ENCODE measurements at places on chromosomes 12 and 14.

DNA sequence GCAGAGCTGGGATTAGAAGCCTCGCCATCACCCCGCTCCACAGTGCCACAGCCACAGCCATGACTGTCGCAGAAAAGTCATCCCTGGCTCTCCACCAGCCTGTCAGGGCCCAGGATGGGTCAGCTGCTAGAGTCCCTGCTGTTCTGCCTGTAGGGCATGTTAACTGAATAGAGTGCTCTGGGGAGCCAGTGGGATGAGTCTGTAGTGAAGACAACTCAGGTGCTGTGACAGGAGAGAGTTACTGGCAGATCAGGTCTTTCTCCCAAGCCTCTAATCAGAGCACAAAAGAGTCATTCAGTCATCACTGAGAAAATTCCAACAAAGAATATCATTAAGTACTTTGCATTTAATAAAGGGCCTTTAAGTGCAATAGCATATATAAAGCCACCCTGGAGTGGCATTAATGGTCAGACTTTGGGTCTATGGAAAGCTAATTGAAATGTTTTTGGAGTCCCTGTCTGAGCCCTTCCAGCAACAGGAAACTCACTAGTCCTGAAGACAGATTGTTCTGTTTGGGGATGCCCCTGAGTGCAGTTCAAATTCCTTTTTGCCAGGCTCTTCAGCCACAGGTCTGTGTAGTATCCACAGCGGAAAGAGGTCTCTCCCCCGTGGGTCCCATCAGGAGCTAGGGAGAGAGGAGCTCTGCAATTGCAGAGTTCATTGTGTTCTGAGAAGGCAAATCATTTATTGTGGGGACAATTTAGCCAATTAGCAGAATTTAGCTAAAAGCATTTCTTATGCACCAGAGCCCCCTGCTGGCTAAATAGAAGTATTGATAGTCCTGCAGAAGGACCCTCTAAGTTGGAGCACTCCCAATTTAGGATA is 45.2 kb upstream of the C14orf132 start:
- DNase-seq, result peak; percentile 31

DNA sequence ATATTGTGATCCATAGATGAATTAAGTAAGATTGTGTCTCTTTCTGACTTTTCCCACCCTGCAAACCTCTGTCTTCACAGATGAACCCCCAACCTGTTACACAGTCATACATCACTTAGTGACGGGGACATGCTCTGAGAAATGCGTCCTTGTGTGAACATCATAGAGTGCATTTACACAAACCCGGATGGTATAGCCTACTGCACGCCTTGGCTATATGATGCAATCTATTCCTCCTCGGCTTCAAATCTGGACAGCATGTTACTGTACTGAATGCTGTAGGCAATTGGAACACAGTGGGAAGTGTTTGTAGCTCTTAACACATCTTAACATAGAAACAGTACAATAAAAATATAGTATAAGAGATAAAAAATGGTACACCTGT is 7.4 kb upstream of the TESPA1 start:
- DNase-seq, result no peak

- DNase-seq, result no peak
Measured at GRCh38 chr12:65490250-65490649, 211.8 kb downstream of the MSRB3 start.

DNA sequence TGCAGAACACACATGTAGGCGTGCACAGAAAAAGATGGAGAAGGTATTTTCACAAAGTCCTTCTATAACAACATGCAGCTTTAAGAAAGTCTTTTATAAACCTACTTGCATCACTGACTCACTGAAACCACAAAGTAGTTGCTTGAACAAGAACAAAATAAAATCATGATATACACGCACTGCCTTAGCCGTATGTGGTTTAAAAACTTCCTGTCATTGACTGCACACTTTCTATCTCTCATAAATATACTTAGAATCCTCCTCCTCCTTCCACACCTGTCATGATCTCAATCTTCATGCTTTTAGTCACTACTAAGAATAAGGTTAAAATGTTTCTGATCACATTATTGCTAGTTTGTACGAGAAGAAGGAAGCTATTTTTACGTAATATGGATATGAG is 31.8 kb upstream of the RAD51AP1 start:
- peak; percentile 55 for DNase-seq

DNA sequence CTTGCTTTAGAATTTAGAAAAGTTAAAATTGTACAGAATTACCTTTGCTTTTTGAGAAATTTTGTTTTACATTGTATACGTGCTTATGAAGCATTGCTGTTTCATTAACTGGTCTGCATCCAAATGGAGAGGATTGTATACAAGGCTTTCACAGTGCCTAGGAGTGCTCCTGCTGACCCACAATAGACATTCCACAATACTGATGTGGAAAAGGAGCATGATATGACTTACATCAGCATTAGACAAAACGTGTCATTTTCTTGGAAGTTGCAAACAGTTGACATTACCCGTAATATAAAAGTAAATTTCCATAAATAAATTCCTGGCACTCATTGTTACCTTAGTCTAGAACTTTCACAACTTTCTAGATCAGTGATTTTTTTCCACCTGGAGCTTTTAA is 1.9 kb downstream of the PRKD1 start:
- no peak for DNase-seq

DNA sequence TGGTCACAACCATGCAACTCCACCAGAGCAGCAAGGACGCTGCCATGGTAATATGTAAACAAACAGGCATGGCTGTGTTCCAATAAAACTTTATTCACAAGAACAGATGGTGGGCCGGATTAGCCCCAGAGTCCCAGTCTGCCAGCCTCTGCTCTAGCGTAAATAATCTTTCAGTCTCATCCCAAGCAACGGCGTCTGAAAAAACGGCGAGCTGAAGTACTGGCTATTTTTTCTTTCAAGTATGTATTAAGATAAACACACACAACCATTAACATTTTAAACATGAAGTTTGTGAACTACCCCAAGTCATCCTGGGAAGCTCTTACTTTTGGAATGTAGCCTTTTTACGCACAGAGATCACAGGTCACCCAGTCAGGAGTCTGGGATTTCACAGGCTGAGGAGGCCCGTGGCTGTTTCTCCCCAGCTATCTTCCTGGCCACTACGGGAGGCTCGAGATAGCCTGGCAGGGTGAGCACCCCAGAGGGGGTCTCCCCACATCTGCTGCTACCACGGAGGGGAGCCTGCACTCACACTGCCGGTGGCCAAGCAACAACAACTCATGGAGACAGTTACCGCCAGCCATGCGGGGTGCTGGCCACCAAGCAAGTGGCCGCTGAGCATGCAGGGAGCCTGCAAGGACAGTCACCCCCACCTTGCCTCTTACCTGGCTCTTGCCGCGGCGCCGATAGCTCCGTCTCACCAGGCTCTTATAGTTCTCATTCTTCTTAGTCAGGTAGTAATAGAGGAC is 124.6 kb downstream of the RFLNA start:
- DNase-seq, result no peak

DNA sequence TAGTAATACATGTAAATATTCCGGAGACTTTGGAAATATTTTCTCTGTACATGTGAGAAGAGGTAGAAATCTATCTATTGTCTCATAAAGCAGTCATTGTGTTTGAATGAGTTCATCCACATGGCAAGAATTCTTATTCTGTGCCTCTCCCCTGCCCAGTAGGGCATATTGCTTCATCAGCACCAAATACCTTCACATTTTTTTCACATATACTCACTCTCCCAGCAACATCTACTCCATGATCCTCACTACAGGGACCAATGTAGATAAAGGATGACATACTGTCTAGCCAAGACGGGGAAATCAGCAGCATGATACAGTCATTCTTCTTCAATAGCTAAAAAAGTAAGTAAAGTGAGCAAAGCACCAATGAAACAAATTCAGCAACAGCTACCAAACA is 1.3 kb upstream of the TAS2R14 start:
- DNase-seq, result no peak

GRCh38 chr12:87981495-87981894 is 47.7 kb downstream of the C12orf50 start:
- no peak for DNase-seq

GRCh38 chr14:35883677-35884293 is 57.6 kb downstream of the BRMS1L start:
- peak; percentile 14 for DNase-seq

- DNase-seq, result peak; percentile 52
Measured at GRCh38 chr12:11621797-11622423, 27.6 kb upstream of the ETV6 start.

DNA sequence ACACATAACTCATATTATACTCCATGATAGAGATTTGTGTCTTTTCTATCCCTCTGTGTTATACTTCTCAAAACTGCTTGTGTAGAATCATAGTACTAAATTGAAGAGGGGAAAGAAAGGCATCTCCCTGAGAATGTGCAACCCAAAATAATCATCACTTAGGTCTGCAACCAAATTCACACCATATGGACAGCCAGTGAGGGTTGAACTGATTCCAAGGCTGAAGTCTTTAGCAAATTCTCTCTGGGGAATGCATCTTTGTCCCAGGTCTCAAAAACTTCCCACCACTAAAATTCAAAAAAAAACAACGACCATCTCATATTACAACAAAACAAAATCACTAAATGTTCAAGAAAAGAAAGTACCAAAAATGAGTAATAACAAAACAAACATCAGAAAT is 11.0 kb downstream of the ZFC3H1 start:
- no peak for DNase-seq

- peak; percentile 13 for DNase-seq
Measured at GRCh38 chr14:67820428-67820971, 921 bp downstream of the RAD51B start.

DNA sequence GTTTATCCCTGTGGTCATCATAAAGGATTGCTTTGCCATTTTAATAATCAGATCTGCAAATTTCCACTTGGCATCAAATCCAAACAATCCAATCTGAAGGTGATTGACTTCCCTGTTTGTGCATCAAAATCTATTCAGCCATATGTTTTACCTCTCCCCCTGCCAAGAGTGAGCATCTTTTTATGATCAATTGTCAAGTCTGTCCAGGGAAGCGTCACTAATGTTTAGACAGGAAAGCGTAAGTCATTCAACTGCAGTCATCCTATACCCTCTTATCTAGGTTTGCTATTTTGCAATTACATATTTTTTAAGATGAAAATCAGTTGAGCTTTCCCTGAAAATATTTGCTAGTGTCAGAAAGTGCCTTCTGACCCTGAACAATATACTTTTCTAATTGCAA is 1224.1 kb upstream of the SEL1L start:
- DNase-seq, result no peak

DNA sequence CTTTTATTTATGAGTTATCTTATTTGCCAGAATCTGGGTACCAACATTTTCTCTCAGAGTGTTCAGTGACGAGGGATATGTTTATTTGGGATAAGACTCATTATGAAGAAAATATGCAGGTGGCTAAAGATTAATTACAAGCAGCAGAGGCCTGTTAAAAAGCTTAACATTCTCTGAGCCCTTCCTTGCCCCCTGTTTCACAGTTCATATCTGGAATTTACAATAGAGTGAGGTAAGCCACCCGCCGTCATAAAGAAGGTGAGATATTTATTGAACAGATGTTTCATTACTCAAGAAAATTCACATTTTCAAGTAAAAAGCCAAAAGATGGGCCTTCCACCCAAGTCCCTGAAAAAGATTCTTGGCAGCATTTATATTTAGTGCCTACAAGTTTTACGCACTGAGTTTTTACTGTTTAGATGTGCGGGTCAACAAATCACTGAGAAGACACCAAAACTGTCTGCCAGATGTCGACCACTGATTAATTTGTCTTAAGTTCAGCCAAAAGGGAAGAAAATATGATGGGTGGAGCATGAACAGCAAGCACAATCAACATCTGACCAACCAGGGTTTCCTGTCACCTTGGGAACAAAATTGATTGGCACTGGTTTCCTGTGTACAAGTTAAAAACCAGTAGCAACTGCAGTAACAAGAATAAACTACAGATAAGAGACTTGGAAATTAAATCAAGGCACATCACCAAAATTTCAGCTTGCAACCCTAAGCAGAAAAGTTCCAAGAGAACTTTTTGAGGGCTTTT is 85.5 kb upstream of the PTPRB start:
- DNase-seq, result no peak

DNA sequence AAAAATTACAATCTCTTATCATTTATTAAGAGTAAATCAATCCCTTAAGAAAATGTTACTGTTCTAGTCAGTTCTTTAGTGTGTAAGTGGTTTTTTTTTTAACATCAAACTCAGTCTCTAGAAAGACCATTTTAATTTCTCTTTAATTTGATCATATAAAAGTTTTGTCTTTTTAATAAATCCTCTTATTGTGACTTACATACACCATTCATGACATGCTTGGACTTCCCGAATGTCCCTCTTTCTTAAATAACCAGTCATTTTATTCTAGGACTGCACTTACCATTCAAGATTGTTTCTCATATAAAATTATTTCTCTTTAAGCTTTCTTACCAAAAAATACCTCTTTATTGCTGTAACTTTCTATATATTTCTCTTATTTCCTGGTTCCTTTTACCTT is 60.8 kb upstream of the EVL start:
- DNase-seq, result no peak

DNA sequence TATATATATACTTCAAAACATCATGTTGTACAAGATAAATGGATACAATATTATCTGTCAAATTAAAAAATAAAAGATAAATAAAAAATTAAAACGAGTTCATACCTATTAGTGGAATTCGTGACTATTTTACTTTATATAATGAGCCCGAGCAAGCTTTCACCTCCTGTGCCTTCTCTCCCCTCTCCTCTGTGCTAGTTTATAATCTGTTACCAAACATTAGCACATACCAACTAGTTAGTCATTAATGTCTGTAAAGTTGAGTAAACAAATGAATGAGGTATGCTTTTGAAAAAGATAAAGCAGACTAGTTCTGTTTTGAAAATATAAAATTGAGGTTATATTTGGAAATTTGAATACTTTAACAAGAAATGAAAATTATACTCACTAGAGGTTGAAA is 84.0 kb downstream of the LRRC9 start:
- no peak for DNase-seq

Measured in CD4-positive, alpha-beta T cell treated with Interferon alpha-2 for 1 hour (primary cell).